ENCODE measurements at places on chromosomes 7 and 10. TPM values are rescaled to one million over a fixed set of nuclear protein-coding genes. Genes with fewer than 3 reads are reported as not detected.

TRIM73 gene
- 0.89 TPM for polyA plus RNA-seq

POM121 gene
- polyA plus RNA-seq, result 13.3 TPM

ABCB4 gene
- 0.05 TPM for polyA plus RNA-seq

GRCh38 chr7:149154056-149154455, 6.8 kb downstream of the ZNF398 start:
- no peak for DNase-seq

DNA sequence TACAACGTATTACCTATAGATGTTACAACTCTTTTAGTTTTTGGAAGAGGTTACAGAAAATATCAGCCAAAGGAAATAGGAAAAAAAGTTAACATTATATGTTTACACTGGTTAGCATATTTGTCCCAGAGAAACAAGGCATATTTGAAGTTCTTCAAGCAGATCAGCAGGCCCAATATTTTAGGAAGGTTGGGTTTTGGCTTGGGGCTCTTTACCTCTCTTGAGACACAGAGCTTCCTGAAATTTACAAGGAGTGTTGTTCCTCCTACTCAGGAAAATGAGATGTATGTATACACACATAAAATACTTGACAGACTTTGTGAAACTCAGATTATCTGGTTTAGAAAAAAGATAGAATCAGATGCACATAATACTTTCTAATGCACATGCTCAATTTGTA, 323.6 kb downstream of the HGF start:
- no peak for DNase-seq

- no peak for DNase-seq
These were observed 133.6 kb upstream of the NPVF start for GRCh38 chr7:25361863-25362262.

DNA sequence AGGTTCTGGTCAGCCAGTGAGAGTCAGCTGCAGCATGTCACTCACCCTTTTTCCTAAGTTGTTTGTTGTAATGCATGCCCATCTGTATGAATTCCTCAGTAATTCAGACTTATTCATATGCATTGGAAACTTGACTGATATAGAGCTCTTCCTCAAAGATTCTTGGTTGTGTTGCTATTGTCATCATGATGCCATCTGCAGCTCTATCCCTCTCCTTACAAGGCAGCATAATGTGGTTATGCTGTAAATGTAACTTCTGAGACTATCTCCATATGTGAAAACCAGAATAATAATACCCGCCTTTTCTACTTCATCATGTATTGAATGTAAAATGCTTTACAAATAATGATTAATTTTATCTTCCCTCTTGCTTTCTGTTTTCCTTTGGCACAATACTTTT, 252.6 kb upstream of the MTPN start:
- DNase-seq, result no peak

DNA sequence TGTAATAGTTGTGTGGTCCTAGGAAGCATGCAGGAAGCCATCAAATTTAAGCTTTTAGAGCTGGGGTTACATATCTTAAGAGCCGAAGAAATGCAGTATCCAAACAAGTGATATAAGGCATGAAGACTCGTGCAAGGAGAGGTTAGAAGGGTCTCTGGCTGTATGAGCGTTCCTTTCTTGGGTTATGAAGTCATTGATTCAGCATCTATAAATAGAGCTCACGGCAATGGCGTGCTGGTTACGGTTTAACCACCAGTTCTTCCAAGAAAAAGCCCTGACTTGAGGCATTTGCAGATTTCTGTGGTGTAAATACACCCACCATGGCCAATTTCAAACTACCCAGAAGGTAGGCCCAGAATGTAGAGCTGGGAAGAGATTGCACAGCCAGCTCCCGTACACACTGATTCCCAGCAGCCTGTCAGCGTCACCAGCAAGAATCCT, 72.0 kb upstream of the KAT6B start:
- no peak for DNase-seq

GRCh38 chr10:70296406-70296899, 12.6 kb upstream of the NPFFR1 start:
- DNase-seq, result peak; percentile 83

GRCh38 chr10:62960416-62960815, 144.2 kb upstream of the EGR2 start:
- no peak for DNase-seq

GRCh38 chr7:20408467-20408826, 77.7 kb downstream of the ITGB8 start:
- no peak for DNase-seq

- DNase-seq, result no peak
These were observed 28.7 kb downstream of the GIMAP8 start for GRCh38 chr7:150479023-150479716.

GRCh38 chr7:24456526-24457218, 116.6 kb upstream of the PALS2 start:
- no peak for DNase-seq

DNA sequence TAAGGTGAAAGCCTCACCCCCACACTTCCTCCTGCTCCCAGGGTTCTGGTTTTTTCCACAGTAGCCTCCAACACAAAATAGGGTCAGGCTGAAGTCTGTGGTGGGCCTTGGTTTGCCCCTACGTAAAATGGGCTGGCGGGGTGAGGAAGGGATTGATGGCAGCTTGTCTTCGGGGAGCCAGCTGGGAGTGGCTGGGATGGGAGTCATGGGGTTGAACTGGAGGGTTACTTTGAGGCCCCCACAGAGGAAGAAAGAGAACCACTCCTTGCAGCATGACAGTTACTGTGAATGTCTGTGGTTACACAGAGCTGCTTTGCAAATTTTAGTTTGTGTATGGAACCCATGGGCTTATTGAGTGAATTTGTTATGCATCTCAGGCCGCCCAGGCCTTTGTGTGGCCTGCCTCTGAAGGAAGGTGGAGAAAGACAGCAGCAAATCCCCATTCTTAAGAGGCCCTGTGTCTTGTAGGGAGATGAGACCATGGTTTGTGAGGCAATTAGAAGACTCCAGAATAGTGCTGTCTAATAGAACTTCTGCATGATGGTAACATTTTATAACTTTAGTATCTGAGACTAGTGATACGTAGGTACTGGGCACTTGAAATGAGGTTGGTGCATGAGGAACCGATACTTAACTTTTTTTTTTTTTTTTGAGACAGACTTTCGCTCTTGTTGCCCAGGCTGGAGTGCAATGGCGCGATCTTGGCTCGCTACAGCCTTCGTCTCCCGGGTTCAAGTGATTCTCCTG, 8.1 kb downstream of the TRIM8 start:
- DNase-seq, result peak; percentile 43

DNA sequence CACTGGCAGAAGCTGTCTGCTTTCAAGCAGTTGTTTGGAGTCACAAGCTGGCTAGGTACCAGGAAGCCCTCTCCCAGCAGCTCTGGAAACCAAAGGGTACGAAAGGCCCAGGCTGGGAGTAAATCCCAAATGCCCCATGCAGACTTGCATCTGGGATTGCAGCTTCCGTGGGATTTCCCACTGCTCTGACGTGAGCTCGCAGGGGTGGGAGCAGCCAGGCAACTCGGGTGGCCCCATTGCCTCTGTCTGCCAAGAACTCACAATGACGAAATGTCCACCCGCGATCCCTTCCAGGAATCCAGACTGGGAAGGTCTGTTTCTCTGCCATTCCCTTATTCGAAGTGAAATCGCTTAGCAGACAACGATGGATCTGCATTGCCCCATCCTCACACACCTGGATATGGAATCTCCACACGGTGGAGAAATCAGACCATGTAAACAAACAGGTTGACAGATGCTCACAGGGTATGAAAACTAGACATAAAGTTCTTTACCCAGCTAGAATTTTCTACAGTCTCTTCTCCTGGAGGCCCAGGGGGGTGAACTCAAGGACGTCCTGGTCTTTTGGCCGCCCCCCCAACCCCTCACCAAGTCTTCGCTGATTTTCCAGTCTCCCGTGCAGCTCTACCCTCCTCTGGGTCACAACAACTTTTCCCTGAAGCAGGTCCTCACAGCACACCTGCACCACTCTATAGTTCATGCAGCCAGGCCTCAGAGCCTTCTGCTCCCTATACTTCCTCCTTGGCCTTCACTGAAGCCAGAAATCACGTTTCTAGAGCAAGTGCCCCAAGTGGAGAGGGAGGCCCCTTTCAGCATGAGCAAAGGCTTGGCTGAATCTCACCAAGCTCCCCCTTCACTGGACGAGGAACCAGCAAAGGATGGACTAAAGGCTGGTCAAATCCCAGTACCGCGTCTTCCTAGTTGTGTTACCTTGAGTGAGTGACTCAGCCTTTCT, 20.0 kb downstream of the SH3PXD2A start:
- no peak for DNase-seq

DNA sequence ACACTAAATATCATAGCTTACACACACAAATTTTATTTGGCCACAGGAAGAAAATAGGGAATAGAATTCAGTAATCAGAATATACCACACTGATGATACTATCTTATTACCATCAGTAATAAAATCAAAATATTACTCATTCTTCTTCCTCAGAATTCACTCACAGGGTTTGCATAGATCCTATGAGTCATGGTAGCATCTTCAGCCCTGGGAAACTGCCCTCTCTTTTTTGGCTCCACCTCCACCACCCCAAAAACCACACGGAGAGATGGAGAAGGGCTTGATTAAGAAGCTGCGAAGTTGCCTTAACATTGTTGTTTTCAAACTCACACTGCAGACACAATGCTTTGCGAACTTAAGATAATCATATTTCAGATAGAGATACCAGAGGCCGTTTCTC, 154.1 kb upstream of the AHR start:
- peak; percentile 80 for DNase-seq

GRCh38 chr7:102991077-102991539, 78.3 kb downstream of the LRRC17 start:
- DNase-seq, result peak; percentile 32

- DNase-seq, result no peak
These were observed 305.1 kb upstream of the IMMP2L start for GRCh38 chr7:111867348-111867931.

Data from CD14-positive monocyte (primary cell).